ENCODE measurements at places on chromosomes 1 and 21.

DNA sequence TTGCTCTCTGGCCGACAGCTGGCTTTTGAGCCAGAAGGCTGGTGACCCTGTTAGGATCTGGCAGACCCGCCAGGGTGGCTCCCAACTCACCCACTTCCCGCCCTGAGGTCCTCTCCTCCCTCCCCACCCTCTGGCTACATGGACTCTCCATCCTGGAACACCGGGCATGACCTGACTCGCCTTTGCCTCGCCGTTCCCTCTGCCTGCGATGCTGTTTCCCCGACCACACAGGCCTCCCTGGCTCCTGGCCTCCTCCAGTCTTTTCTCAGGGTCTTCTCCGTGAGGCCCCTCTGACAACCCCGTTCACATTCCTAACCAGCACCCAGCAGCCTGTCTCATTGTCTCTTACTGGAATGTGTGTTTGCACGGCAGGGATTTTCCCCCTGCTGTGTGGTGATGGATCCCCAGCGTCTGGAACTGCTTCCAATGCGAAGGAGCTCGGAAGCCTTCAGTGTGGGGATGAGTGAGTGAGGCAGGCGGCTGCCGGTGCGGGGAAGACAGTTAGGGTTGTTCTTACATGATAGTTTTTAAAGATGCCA lies 46.0 kb upstream of the POFUT2 start:
- peak; percentile 49 for DNase-seq

- no peak for DNase-seq
These were observed 1.8 kb downstream of the SYTL1 start for GRCh38 chr1:27343639-27344025.

DNA sequence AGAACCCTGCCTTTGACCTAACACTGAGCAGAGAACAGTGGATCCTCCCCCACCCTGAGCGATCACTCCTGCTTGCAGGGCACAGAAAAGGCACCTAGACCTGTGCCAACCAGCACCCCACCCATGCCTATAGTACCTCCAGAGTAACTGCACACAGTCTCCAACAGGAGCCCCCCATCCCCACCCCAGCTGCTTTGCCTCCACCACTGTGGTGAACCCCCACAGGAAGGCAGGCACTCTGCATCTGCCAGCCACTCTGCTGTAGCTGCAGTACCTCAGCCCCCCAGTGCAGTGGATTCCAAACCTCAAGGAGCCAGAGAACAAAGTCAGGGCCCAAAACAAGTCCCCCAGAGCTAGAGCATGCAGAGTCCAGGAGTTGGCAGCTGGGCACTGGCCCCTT lies 10.7 kb downstream of the SPATC1L start:
- no peak for DNase-seq

- no peak for DNase-seq
These were observed 30.6 kb downstream of the ZC3H11B start for GRCh38 chr1:219582296-219582695.

GRCh38 chr1:211148366-211148765 lies 14.4 kb upstream of the KCNH1 start:
- DNase-seq: peak; percentile 64

- peak; percentile 61 for DNase-seq
These were observed 15.0 kb downstream of the DPT start for GRCh38 chr1:168714012-168714411.

DNA sequence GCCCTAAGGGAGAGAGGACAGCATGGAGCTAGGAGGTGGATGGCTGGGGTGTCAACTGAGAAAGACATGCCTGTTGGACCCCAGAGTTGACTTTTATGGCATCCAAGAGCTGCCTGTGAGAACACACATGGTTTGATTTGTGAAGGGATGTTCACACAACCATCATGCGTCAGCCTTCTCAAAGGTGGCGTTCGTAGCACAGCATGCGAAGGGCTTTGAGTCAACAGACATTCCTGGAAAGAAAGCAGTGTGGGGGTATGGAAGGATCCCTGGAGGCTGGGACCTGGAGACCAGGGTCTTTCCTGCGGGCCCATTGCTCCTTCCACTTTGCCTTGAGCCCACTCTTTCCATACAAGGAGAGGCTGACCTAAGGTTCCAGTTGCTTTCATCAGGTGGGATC lies 6.4 kb upstream of the WNT3A start:
- DNase-seq: no peak

GRCh38 chr1:200794506-200795065 lies 55.9 kb downstream of the CAMSAP2 start:
- DNase-seq: no peak

GRCh38 chr1:67675800-67676199 lies 9.2 kb upstream of the GADD45A start:
- peak; percentile 62 for DNase-seq

- DNase-seq: no peak
These were observed 18.2 kb downstream of the TMEM201 start for GRCh38 chr1:9606948-9607347.

GRCh38 chr1:11109047-11109760 lies 9.5 kb upstream of the EXOSC10 start:
- DNase-seq: no peak

GRCh38 chr1:18890706-18891425 lies 11.5 kb downstream of the ALDH4A1 start:
- DNase-seq: no peak

DNA sequence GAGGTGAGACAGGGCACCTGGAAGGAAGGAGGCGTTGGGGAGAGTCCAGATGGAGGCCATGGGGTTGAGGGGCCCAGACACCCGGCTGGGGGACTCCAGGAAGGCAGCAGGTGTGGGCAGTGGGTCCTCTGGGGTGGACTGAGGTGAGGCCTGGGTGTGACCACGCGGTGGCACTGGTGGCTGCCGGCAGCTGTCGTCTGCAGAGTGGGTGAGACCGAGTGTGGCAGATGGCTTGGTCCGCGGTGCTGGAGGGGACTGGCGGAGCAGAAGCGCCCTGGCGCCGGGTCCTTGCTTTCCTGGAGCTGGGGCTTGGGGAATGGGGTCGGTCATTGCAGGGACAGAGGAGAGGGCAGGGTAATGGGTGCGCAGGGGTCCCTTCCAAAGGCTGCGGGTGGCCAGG lies 12.5 kb downstream of the AGRN start:
- peak; percentile 27 for DNase-seq

- peak; percentile 90 for DNase-seq
These were observed at the start of the genes CFAP57 and EBNA1BP2 for GRCh38 chr1:43171876-43172526. TSS of gene CFAP57 (plus strand) at chr1:43172330. CDS start at chr1:43172754, 424 bp downstream. TSS of gene EBNA1BP2 (minus strand) at chr1:43172290. CDS start at chr1:43172118, 172 bp downstream.

DNA sequence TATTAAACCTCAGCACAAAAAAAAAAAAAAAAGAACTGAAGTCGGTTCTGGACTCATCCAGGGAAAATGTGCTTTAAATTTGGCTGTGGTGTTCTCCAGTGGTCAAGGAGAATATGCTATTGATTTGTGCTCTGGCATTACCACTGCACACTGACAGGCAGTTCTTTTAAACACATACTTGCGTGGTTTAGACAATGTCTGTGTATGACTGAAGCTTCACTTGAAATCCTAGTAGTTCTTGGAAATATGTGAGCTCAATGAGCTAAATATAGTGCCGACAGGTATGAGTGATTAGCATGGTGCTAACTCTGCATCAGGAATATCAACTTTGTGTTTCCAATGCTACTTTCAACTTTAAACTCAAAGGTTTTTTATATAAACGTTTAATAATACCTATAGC lies 415.6 kb downstream of the SMYD3 start:
- no peak for DNase-seq

- no peak for DNase-seq
These were observed 4.2 kb downstream of the LGR6 start for GRCh38 chr1:202197653-202198365.

DNA sequence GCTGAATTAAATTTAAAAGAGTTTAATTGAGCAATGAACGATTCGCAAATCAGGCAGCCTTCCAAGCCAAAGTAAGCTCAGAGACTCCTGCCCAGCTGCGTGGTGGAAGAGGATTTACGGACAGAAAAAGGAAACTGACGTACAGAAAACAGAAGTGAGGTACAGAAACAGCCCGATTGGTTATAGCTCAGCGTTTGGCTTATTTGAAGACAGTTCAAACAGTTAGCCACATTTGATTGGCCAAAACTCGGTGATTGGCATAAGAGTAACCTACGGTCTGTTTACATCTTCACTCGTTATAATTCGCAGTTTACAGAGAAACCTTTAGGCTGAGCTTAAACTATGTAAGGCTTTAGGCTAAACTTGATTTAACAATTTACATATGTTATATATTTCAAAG lies 46.9 kb downstream of the CR1L start:
- no peak for DNase-seq

DNA sequence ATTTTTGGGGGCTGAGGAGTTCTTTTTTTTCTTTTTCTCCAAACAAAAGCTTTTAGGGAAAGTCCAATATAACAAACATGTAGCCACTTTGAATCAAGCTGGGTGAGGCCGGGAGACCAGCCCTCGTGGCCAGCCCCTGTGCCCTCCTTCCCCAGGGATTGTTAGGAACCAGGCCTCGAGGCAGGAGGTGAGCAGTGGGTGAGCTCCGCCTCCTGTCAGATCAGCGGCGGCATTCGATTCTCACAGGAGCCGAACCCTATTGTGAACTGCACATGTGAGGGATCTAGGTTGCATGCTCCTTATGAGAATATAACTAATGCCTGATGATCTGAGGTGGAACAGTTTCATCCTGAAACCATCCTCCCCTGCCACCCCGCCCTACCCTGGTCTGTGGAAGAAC lies 41.8 kb upstream of the TTC22 start:
- DNase-seq: no peak

- peak; percentile 2 for DNase-seq
These were observed 10.9 kb downstream of the PTCH2 start for GRCh38 chr1:44832056-44832705.

- no peak for DNase-seq
These were observed 139.3 kb upstream of the SGIP1 start for GRCh38 chr1:66394603-66395002.

DNA sequence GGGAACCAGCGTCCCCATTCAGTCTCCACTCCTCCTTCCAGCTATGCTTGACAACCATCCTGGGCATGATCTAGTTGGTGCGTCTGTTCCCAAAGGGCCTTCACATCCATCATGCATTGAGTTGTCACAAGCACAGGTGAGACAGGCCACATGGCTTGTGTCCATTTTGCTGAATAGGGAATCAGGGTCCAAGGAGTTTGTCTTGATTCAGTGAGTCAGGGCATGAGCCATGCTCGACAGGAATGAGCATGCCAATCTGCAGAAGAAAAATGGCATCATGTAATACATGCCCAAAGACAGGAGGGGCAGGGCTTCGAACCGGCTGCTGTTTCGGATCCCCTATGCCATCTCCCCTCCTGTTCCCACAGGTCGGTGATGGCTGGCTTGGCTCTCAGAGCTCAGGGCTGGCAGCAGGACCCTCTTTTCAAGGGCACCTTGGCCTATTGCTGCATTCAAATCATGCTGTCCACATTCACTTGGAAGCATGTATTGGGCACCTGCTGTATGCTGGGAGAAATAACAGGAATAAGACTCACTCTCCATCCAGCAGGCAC lies 44.5 kb downstream of the PKP1 start:
- DNase-seq: no peak

DNA sequence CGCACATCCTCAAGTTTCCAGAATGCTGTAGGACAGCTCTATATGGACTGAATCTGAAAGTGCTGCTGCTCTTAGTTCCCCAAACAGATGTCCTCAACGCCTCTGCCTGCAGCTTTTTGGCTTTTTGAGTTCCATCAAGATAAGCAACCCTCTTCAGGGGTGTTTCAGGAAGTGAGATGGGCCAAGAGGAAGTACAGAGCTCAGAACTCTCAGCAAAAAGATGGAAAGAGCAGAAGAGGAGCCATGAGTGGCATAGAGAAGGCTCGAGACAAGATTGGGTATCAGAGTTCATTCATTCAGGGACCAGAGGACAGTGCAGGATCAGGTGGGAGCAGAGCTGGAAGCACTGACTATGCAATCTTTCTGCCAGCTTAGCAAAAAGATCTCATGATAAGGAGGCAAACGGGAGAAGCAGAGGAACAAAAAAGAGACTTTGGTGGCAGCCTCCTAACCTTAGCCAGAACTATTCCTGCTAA lies at the start of the genes ADORA3 and TMIGD3:
ADORA3 (minus strand) TSS at position 49 of the 476 bp plus-strand sequence. CDS start 279 bp downstream, outside the sequence.
TMIGD3 (minus strand) TSS at position 49 of the 476 bp plus-strand sequence. CDS start 279 bp downstream, outside the sequence.
- no peak for DNase-seq

- peak; percentile 44 for DNase-seq
These were observed 36.2 kb downstream of the UBE2G2 start for GRCh38 chr21:44765231-44766013.

DNA sequence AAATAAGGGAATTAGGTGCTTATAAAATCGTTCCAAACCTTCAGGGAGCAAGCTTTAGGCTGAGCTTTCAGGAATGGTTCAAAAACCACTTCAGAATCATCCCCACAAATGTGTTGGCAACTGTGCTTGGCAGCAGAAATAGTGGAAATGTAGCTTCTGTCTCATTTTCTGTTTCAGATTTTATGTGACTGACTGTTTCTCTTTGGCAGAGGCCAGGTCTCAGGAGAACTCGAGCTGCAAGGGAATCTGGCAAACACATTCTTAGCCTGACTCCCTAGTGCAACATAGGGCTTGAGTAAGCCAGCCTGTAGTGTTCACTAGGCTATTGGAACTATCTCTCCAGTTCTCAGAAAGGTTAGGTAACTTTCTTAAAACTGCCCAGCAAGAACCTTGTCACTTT lies 128.6 kb downstream of the PLA2G4A start:
- no peak for DNase-seq

DNA sequence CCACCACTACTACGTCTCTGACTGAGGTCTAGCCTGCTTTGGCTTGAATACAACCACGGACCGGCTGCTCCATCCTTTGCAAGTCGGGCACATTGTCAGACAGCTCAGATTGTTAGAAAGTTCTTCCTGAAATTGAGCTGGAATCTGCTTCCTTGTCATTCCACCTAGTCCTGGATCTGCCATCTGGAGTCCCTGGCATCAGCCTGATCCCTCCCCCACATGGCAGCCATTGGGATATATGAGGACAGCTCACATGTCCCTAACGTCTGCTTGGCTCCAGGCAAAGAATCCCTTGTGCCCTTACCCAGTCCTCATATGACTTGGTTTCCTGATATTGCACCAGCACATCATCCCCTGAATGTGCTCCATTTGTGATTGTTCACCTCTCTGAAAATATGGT lies 56.3 kb upstream of the SYT6 start:
- DNase-seq: no peak

GRCh38 chr1:34781071-34781843 lies at the start of gene GJB3:
TSS of gene GJB3 (plus strand) at chr1:34781214. CDS start at chr1:34784763, 3,549 bp downstream.
- DNase-seq: peak; percentile 33

- peak; percentile 5 for DNase-seq
These were observed 158.9 kb upstream of the JUN start for GRCh38 chr1:58942759-58943191.

- no peak for DNase-seq
These were observed 34.2 kb downstream of the AK5 start for GRCh38 chr1:77316006-77316405.
